ENCODE measurements at places on chromosomes 2 and 18.

- no peak for DNase-seq
Measured at GRCh38 chr2:217756375-217757107, 246.3 kb downstream of the TNS1 start.

- no peak for DNase-seq
Measured at GRCh38 chr2:235552671-235553070, 58.8 kb downstream of the AGAP1 start.

DNA sequence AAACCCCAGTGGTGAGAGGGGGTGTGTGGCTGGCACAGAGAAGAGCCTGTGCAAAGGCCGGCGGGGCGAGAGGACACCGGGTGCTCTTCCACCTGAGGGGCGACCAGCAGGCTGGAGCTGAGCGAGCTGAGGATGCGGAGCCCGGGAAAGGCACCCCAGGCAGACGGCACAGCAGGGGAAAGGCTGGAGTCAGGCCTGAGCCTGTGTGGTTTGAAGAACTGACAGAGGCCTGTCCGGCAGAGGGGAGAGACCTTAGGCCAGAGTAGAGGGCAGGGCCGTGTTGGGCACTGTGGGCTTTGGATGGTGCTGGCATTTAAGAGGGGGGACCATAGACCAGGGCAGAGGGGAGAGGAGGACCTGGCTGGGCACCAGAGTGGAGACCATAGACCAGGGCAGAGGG, 149.8 kb downstream of the RTP5 start:
- no peak for DNase-seq

- DNase-seq = no peak
Measured at GRCh38 chr18:61998335-61998734, 105.5 kb upstream of the RNF152 start.

DNA sequence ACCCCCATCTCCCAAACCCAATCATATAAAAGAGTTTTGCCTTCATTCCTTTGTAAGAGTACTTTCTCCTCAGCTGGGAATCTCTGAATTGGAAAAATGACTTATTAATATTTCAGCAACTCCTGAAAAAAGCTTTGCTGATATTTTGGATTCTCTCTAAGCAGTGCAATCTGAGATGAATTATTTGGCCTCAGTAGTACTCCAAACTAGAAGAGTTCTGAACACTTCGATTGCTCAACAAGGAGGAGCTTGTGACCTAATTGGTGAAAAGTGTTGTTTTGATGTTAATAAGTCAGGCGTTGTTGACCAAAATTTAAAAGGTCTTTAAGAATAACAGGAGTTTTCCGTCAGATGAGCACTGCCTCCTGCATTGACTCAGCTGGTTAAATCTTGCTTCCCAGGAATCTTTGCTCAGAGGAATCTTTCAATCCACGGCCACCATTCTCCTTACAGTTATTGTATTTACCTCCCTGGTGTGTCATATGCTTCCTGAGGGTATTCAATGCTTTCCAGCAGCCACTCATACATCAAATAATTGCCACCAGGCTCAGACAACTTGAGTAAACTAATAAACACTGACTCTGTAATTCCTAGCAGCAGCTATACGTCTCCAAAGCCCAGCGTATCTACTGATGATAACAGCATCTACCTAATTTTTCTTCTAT, 24.5 kb upstream of the LIPG start:
- DNase-seq = no peak

DNA sequence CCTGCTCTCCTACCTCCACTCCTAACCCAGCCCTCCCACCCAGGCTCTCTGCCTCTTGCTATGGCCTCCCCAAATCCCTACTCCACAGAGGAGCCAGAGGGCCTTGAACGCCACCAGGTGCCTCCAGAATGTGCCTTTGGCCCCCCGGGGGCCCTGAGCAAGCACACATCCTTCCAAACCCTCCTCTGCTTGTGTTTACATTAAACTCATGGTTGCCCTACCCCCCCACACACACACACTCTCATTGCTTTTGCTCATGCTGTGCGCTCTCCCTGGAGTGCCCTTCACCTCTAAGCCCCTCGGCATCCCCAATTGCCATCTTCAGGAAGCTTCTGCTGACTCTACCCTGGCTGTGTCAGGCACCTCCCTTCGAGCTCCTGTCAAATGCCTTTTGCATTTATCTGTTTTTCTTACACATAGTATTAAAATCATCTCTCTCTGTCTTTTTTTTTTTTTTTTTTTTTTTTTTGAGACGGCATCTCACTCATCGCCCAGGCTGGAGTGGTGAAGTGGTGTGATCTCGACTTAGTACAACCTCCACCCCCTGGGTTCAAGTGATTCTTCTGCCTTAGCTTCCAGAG, 16.3 kb upstream of the TET3 start:
- no peak for DNase-seq
